Activated T-cell treated with anti-CD3 and anti-CD28 coated beads, Interleukin-2, amount 50 U/mL, for 48 hours (primary cell): ENCODE measurements at places on chromosomes 12 and 14.

- DNase-seq, result no peak
Measured at GRCh38 chr14:75977582-75977943, 4.2 kb downstream of the TGFB3 start.

DNA sequence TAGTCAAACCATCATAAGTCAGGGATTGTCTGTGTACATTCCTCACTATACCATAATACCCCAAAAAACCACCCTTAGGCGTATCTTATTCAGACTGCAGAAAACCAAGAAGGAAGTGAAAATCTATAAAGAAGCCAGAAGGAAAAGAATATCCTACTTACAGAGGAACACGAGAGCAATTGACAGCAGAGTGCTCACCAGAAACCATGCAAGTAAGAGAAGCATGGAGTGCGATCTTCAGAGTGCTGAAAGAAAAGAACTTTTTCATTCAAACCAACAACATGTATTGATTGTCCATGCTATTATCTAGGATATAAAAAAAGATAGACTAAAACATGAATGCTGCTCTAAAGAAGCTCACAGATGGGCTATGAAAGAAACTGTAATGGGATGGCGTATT lies 50.8 kb downstream of the STXBP6 start:
- DNase-seq, result no peak

DNA sequence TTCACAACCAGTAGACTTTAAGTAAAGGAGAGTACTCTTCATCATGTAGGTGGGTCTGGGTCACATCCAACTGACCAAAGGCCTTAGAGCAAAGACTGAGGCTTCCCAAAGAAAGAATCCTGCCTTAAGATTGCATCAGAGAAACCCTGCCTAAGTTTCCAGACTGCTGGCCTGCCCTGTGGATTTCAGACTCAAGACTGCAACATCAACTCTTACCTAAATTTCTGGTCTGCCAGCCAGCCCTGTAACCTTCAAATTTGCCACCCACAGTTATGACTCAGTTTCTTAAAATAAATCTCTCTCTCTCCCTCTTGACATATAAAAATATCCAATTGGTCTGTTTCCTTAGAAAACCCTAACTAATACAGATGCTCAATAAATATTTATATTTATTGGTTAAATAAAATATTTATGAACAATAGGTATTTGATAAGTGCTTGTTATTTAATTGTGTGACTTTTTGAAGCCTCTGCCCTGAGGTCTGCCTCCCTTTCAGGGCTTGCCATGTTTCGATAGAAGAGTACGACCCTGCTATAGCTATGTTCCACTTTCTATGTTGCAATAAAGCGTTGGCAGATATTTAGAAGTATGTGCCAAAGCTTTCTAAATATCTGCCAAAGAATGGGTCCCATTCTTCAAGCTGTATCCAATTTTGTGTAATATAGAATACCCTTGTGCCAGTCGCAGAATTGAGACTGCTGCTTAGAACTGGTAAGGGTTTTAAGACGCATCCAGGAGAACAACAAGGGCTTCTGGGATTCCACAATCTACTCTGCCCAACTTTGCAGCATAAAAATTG lies 65.7 kb downstream of the TMEM30B start:
- no peak for DNase-seq

- no peak for DNase-seq
Measured at GRCh38 chr14:51294951-51295525, 55.0 kb downstream of the TMX1 start.

- DNase-seq, result peak; percentile 78
Measured at GRCh38 chr14:99274346-99275221, 2.6 kb upstream of the BCL11B start.

- no peak for DNase-seq
Measured at GRCh38 chr12:111428728-111429175, 23.0 kb downstream of the SH2B3 start.

- no peak for DNase-seq
Measured at GRCh38 chr12:53751336-53752191, at the start of gene CISTR. Gene CISTR, minus strand, starts transcription at chr12:53751979.

DNA sequence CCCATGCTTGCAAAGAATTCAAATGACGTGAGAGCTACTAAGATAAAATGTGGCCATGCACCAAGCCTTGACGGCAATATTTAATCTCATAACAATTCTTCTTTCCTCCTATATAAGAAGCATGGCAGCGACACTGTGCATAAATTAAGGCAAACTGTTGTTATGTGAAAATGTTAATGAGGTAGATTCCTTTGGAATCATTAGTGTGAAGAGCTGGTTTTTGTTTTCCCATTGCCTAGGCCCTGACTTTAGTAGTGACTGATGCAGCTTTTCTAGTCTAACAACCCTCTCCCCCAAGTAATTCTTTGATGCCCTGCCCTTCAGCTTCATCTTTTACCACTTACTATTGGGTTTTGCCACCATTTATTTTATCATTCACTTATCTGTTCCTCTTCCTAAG lies 10.6 kb upstream of the PSEN1 start:
- DNase-seq, result no peak

DNA sequence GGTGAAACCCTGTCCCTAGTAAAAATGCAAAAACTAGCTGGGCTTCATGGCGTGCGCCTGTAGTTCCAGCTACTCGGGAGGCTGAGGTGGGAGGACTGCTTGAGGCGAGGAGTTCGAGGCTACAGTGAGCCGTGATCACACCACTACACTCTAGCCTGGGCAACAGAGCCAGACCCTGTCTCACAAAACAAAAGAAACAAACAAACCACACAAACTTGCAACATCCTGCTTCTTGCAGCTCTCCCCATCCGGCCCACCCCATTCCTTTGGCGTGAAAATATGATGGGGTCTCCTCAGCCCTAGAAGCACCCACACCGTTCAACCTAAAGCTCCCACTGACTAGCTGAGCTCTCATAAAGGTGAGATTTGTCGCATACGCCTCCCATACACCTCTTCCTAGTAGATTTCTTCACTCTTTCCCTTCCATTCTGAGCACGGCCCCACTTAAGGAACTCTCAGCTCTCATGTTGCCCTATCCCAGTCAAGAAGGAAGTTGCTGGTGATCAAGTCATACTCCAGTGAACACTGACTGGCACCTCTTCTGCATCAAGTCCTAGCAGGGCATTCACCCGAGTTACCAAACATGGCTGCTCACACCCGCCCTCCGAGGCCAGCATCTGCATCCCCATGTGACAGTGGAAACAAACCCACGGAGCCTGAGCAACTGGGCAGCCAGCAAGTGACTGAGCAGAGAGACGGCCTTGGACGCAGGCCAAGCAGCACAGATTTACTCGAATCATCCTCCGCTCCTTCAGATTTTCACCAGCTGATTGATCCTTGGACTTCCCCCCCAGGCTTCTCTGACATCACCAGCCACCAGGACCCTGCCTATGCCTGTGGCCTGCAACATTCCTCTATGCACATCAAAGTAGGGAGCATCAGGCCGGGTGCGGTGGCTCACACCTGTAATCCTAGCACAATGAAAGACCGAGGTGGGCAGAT lies 18.9 kb upstream of the CD27 start:
- DNase-seq, result peak; percentile 62

DNA sequence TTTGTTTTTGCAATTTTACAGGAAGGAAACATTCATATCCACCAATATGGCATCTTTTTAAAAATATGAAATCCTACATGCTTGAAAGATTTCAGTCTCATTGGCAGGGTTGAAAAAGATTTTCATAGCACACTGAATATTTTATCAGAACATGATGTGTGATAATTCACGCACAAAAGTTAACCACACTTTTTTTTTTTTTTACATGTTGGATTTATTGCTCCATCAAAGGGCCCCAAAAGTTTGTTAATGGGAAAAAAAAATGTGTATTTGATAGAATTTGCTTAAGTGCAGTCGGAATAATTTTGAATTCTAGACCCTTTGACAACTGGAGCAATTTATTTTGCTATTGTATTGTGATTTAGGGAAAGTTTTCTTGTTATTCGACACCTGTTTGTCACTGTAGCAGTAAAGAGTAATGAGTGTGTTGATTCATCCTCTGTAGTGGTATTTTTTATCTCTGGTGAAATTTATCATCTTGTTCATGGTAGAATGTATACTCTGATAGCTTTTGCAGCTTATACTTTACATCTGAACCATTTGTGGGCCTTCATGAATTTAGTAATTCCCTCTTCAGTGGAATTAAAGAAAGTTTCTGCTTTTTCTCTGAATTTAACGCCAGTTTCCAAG lies 1.1 kb downstream of the EML1 start:
- no peak for DNase-seq

- peak; percentile 59 for DNase-seq
Measured at GRCh38 chr12:68641138-68641537, 30.4 kb downstream of the RAP1B start.

- no peak for DNase-seq
Measured at GRCh38 chr12:130849561-130850417, 10.7 kb upstream of the STX2 start.

DNA sequence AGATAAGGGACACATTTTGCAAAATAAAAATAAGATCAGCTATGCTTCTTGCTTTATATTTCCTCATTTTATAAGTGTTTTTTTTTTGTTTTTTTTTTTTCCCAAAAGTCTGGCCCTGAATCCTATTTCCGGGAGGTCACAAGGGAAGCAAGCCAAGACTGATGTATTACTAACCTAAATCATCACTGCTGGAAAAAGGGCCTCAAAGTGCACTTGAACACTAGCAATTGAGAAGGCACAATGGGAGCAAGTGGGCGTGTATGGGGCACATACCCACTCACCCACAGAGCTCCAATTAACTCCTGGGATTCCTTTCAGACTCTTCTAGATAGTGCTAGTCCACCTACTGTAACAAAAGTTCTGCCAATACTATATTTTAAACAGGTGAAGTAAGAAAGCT lies 58.8 kb downstream of the STON2 start:
- DNase-seq, result no peak

DNA sequence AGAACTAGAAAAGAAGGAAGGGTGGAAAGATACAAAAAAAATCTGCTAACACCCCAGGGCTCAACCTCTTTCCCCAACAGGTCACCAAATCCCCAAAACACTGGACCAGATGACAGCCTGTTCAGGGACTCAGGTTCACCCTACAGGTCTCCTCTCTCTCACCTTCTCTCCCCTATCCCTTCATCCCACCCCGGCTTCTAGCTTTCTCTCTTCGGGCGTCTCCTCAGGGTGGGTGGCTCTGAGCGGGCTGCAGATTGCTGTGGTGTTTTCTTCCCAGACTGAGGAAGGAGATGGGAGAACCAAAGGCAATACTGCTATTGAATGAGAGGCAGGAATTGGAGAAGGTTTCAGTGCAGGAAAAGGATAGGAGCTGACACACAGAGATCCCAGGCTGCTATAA lies 39.3 kb downstream of the ANO2 start:
- no peak for DNase-seq

GRCh38 chr12:106675651-106676435 lies 93.0 kb downstream of the RFX4 start:
- no peak for DNase-seq

GRCh38 chr14:100822532-100823296 lies 3.2 kb upstream of the MEG3 start:
- DNase-seq, result no peak

DNA sequence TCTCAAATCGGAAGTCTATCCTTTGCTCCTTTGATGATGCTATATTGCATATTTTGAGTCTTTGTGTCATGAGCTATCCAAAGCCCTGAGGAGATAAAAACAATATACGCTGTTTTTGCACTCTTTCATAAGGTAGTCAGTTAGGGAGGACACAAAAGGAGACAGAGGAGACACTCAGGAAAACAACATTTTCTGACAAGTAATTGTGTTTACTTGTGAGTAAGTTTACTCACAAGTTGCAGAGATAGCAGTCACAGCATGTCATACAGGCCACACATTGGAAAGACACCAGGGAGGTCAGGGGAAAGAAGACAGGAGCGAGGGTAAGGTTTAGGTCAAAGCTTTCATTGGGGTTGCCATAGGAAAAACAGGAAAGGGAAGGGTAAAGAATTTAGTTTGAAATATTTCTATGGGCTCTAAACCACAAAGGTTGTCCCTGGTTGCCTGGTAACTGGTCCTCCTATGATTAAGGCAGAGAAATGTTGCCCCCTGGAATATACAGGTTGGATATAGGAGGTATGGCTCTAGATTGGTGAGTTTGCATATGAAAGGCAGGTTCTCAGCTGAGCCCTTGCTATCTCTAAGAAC lies 7.4 kb upstream of the GABARAPL1 start:
- DNase-seq, result no peak

- no peak for DNase-seq
Measured at GRCh38 chr12:92462049-92462448, 240.7 kb upstream of the PLEKHG7 start.

DNA sequence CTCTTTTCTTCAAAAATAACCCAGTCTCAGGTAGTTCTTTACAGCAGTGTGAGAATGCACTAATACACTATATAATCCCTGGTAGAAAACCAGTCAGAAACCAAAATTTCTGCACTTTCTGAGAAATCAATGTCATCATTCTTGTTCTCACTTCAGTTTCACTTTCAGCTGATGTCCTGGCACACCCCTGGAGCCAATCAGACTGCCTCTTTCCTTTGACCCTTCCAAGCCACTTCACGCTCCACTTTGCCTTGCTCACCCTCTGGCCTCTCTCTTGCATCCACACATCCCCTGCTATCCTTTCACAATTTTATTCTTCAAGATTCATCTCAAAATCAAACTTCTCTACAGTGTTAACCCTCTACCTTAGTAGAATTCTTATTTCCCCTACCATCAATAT lies 181.1 kb downstream of the ASCL1 start:
- no peak for DNase-seq

DNA sequence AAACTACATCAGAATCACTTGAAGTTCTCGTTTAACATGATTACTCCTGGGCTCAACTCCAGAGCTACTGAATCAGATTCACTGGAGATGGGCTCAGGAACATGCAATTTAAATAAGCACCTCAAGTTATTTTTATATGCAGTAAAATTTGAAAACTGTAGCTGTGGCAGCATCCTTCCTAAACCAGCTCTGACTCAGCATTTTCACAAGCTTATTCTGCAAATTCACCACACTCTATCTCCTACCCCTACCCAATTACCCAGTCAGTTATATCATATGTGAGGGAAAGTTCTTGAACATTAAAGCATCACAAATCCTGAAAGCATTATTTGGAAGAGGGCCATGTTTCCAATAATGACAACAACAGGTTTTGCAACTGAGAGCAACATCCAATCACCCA lies 24.2 kb upstream of the LRRC9 start:
- DNase-seq, result no peak

- DNase-seq, result no peak
Measured at GRCh38 chr14:88613552-88614010, 50.7 kb downstream of the ZC3H14 start.

GRCh38 chr14:55062517-55063351 lies 11.3 kb downstream of the MAPK1IP1L start:
- DNase-seq, result no peak

DNA sequence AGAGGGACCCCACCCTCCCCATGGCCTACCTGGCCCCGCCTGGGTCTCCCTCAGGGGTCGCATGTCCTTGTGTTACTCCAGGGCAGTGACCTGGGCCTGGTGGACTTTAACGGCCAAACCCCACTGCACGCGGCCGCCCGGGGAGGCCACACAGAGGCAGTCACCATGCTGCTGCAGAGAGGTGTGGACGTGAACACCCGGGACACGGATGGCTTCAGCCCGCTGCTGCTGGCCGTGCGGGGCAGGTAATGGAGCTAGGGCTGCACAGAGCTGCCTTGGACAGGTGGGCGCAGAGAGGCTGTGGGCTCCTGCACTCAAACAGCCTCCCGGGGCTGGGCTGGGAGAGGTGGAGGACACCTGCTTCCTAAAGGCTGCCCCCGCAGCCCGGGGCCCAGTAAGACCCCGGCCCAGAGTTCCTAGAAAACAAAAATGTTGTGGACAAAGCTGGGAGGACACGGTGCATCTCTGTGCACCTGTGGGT lies 21.6 kb downstream of the ASPG start:
- DNase-seq, result no peak

- DNase-seq, result no peak
Measured at GRCh38 chr14:74703043-74703442, 9.8 kb downstream of the AREL1 start.

GRCh38 chr12:16458521-16459078 lies 111.2 kb downstream of the MGST1 start:
- no peak for DNase-seq
